ENCODE measurements at places on chromosomes 1 and 21.

- DNase-seq = no peak
Observed at GRCh38 chr1:8722366-8722765, 95.1 kb downstream of the RERE start.

DNA sequence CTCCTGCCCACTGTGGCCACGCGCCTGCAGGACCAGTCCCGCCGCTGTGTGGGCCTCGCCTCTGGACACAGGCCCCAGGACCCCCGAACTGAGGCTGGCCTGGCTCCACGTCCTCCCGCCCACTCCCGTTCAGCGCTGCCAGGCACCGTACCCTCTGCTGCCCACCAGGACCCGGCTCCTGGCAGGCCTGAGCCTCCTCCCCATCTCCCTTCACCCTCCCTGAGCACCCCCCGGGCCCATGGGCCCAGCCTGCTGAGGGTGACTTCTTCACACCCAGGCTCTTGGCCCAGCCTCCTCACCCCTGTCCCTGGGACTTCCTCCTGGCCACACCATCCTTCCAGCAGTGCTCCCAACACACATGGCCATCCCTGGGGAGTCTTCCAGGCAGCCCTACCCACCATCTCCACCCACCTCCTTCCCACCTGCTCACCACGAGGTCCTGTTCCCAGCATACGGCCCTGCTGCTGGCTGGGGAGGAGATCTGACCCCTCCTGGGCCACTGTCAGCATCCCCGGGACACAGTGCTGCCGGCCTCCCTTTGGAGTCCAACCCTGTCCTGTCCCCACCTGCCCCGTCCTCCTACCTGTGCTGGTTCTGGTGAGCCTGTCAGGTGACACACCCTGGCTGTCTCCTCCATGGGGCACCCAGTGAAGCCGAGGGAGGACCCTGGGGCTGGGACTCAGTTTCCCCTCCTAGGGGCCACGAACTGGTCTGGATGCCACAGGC lies 53.7 kb downstream of the SLX9 start:
- no peak for DNase-seq

DNA sequence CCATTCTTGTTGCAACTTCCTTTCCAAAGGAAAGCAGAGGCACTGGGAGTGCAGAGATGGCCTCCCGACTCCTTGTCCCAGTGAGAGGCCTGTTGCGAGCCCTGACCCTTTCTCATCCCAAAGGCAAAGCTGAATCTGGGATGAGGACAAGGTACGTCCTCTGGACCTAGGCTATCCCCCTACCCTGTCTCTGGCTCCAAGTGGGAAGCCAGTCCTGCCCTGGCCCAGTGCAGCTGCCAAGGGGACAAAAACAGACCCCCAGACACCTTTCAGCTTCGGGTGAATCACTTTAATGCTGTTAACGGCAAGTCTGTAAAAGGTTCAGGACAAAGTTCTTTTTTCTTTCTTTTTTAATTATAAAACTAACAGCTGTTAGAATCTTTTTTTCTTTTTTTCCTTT lies 2.5 kb downstream of the TSSK3 start:
- no peak for DNase-seq

DNA sequence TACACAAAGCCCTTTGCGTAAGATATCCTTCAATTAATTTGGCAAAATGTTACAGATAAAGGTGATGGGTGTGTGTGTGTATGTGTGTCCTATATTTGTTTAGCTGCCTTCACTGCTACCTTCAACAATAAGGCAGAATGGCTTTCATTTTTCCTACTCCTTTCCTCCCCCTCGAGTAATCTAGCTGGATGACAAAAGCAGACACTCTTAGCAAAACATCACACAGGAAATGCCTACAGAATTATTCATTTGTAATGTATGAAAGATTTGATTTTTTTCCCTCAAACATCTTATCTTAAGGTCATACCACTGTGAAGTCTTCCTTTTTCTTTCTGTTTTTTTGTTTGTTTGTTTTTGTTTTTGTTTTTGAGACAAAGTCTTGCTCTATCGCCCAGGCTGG lies 10.6 kb downstream of the PTPN22 start:
- peak; percentile 71 for DNase-seq

- DNase-seq = no peak
Observed at GRCh38 chr1:54297596-54298283, 97.8 kb downstream of the MRPL37 start.

DNA sequence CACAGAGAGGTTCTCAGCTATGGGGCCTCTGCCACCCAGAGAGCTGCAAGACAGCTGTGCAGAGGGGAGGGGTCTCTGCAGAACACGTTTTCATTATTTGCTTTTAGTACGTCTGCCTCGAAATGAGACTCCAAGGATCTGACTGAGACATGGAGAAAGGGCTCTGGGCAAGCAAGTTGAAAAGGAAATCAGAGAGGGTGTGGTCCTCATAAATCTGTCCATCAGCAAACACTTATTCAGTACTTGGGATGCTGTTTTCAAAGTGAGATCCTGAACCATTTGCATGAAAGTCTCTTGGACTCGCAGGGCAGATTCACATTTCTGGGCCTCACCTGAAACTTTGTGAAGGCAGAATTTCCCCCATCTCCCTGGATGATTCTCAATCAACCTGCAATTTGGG lies 197.4 kb upstream of the GALNT2 start:
- no peak for DNase-seq

GRCh38 chr1:23171181-23171755 lies 2.6 kb upstream of the LUZP1 start:
- no peak for DNase-seq

DNA sequence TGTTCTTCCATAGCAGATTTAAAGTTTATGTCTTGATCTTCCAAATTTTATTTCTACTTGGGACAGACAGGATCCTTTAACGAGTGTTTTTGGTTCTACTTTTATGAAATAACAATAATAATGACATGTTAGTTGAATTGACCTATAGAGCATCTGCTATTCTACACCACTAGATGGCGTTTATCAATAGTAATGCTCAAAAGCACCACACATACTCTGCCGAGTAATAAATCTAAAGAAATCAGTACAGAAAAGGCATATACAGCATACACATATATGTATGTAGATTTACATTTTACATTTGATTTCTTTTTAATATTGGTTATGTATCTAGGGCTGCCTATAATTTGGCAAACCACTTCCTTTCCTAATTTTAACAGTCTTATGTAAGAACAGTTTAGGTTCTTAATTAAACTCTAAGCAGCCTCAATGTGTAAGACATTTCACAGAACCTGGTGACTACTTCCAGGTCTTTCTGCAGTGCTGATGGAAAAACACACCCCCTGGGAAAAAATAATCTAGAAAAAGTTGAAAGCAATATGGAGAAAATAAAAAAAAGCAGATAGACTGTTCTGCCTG lies 5.9 kb upstream of the SIPA1L2 start:
- peak; percentile 73 for DNase-seq

- no peak for DNase-seq
Observed at GRCh38 chr1:30889511-30889910, 19.0 kb downstream of the SDC3 start.
